Activated CD4-positive, alpha-beta T cell treated with anti-CD3 and anti-CD28 coated beads, Interleukin-2, amount 50 U/mL, for 24 hours (primary cell): ENCODE measurements at places on chromosomes 5 and 9.

DNA sequence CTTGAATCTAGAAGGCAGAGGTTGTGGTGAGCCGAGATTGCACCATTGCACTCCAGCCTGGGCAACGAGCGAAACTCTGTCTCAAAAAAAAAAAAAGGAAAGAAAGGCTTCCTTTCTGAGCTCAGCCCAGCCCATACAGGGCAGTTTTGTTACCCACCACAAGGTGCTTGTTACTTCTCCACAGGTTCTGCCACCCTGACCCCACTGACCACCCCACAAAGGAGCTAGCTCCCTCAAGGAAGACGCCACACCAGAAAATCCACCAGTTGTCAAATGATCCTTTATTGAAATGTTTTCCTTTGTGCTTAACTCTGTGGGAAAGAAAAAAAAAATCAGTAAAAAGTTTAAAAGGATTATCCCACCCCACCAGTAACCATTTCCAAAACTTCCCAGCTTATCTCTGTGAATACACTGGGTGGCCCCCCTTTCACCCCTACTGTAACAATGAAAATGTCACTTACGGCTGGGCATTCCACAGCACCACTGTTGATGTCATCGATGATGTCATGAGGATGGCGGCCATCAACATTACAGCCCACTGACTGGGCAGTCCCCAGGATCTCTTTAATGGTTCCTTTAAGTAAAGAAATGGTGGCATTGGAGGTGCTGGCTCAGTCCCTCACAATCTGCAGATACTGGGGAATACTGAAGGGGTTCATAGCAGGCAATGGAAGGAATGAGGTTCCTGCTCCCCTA lies 3.6 kb downstream of the RPL12 start:
- DNase-seq: no peak

GRCh38 chr5:175878544-175879438 lies 7.4 kb downstream of the CPLX2 start:
- DNase-seq: no peak

- no peak for DNase-seq
Observed at GRCh38 chr5:1666221-1666620, 133.4 kb downstream of the MRPL36 start.

DNA sequence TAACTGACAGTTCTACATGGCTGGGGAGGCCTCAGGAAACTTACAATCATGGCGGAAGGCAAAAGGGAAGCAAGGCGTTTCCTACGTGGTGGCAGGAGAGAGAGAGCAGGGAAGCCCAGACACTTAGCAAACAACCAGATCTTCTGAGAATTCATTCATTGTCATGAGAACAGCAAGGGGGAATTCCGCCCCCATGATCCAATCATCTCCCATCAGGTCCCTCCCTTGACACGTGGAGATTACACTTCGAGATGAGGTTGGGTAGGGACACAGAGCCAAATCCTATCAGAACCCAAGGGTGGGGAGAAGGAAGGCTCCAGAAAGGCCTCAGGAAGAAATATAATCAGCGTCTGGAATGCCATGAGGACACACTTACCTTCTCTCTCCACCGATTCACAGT lies 34.3 kb downstream of the KIF4B start:
- DNase-seq: no peak

DNA sequence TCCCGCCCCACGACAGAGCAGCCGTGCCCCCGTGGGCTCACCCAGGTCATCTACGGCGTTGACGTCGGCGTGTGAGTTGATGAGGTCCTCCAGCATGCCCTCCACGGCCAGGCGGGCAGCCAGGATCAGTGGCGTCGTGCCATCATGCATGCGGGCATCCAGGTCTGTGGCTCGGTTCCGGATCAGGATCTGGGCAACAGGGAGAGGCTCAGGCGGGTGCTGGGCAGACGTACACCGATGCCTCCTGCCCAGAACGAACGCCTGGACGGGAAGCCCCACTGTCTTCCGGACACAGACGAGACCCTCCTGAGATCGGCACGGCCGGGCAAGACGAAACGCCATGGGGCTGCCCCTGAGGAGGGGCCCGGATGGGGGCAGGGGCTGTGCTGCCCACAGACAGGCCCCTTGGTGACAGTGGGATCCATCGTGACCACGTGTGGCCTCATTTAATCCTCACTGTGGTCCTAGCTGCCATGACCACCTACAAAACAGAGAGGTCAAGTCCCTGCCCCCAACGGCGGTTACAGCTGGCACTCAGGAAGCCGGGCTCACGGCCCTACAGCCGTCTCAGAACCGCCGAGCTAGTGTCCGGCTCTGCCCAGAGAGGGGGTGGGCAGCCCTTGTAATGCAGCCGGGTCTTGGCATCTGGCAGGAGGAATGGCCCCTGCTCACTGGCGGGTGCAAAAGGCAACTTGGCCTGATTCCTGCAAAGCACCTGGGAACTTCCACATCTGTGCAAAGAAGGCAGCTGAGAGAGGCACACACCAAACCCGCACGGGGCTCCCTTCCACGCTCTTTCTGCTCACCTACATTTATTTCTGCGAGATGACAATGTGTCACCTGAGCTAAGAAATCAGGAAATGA lies 16.5 kb upstream of the SEC16A start:
- no peak for DNase-seq
